ENCODE measurements at places on chromosomes 1 and 21. TPM values are rescaled to one million over a fixed set of nuclear protein-coding genes. Genes with fewer than 3 reads are reported as not detected.

The TMEM200B gene
- total RNA-seq = 3.2 TPM

- no peak for DNase-seq
Observed at GRCh38 chr1:39900662-39901463, 854 bp downstream of the MYCL start.

The MCOLN3 gene
- 8.7 TPM for total RNA-seq

DNA sequence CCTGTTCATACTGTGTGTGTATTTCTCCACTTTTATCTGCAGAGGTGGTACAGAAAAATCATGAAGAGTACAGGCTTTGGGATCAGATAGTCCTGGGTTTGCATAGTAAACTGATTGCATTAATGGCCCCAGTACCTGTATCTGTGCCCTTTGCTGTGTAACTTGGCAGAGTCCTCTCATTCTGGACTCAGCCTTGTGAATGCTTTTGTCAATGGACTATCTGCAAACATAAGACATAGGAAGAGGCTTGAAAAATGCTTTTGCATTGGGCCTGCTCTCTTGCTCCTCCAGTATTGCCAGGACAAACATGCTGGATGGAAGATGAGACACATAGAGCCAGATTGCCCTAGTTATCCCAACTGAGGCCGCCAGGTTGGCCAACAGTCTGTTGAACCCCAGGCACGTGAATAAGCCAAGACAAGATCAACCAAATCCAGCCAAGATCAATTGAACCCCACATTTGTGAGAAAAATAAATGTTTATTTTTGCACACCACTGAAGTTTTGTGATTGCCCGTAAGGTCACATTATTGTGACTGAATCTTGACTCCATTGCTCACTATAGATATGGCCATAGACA, 37.2 kb downstream of the ADCY10 start:
- DNase-seq = no peak

The GJA5 gene
- 8.5 TPM for total RNA-seq
